ENCODE measurements at places on chromosomes 1 and 21.

DNA sequence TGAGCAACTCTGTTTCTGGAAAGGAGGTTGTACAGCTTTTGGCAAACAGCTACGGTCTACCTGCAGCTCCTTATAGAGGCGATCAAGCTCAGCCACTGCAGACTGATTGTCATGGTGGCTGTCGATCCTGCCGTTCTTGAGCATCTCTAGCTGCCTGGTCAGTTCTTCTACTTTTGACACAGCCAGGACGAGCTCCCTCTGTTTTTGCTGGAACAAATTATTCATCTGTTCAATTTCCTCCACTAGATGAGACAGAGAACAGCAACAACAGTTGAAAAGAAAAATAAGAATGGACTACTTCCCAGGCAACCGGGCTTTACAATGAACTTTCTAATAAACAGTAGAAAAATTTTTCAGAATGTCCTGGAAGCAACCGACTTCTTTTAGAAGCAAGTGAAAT, 42.5 kb downstream of the TP53BP2 start:
- no peak for DNase-seq

- DNase-seq, result peak; percentile 58
Observed at GRCh38 chr1:157249326-157249725, 111.1 kb upstream of the ETV3 start.

DNA sequence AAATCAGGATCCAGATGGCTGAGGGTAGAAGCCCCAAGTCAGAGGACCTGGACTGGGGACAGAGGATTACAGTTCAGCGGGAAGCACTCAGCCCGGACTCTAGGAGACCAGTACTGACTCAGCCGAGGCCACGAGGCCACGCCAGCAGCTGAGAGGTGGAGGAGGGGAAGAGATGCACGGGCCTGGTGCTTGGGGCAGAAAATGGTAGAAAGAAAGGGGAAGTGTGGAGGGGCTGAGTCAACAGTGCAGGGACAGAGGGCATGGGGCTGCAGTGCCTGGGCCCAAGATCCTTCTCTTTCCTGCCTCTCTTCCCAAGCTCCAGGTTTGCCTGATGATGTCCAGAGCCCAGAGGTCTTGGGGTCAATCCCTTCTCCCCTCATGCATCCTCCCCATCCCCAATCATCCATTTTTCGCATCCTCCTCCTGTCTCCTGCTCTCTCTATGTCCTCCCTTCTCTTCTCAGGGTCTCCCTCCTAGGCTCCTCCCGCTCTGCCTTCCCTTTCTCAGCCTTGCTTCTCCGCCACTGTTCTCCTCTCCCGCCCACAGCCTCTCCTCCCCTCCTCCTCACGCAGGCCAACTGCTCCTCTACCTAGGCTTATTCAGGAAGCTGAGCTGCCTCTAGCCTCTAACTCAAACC, 7.7 kb downstream of the ARHGEF2 start:
- peak; percentile 92 for DNase-seq

- no peak for DNase-seq
Observed at GRCh38 chr1:95287825-95288224, 53.8 kb downstream of the RWDD3 start.

DNA sequence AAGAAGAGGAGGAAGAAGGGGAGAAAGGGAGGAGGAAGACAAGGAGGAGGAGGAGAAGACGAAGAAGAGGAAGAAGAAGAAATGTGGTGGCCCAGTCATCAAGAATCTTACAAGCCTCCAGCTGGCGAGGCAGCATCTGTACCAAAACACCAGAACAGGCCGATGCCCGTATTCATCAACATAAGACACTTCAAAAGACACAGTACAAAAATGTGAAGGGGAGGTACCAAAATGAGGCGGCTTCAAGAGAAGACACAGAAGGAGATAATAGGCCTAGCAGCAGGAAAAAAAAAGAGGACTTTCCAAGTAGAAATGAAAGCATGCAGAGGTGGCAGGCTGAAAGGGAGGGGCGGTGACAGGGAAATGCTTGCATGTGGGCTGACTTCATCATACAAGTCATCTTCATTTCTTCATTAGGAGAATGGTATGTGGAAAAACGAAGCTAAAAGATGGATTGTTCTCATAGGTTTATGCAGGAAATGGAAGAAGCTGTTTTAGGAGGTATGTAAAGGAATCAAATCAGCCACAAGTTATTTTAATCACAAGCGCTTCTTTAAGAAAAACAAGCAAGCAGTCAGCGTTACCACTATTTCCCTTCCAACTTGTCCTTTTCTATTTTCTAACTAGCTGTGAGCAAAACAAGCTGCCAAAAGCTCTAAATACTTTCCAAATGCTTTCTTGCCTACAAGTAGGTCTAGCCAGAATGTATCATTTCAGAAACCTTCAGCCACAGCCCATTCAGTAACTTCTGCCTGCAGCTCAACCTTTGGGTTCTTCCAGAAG, 192.3 kb downstream of the SLC45A1 start:
- DNase-seq, result peak; percentile 65

- no peak for DNase-seq
Observed at GRCh38 chr1:214372092-214372491, 91.1 kb downstream of the SMYD2 start.

GRCh38 chr1:30782361-30783255, 25.0 kb upstream of the LAPTM5 start:
- DNase-seq, result peak; percentile 85

GRCh38 chr1:64051796-64052195, 151.6 kb upstream of the UBE2U start:
- DNase-seq, result no peak

DNA sequence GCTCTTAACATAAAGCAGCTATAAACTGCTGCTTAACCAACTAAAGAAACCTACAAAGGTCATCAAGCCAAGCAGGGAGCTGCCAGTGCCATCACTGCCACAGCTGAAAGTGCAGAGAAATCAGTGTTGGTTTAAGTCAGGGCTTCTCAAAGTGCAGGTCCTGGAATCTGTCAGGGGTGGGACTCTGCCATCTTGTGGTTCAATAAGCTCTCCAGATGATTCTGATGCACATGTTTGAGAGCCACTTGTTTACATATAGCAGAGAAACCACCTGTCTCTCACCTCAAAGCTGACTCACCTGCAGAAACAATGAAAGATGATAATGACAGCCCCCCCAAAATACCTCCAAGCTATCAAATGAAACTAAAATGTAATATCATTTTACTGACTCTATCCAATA, 49.3 kb downstream of the SH3GLB1 start:
- no peak for DNase-seq

- no peak for DNase-seq
Observed at GRCh38 chr1:61426885-61427284, 298.1 kb downstream of the TM2D1 start.

DNA sequence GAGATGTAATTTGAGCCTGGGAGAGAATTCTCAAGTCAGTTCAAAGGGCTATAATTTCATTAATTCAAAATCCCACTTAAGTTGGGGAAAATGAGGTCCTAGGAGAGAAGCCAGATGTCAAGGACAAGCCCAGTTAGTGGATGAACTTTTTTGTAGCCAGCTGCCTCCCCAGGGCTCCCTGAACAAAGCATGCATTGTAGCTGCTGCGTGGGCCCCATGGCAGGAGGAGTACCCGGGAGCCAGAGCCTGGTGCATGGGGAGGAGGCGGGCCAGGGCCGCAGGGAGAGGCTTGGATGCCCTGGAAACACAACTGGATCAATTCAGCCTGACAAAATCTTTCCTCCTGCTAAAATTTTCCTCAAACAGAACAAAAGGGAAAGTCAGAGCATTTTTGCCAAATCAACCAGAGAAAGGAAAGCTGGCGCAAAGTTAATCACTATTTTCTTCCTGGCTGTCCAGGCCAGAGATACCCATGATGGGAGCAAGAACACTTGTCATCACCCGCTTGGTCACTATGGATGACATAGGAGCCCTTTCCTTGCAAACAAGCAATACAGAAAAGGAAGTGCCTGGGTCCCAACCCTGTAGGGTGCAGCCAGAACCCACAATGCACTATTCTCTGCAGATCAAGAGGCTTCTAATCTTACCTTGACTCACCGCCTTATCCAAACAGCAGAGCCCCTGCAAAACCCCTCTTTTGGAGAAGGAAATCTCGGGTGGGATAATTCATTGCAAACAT, 248.1 kb upstream of the RAB4A start:
- DNase-seq, result peak; percentile 49

GRCh38 chr21:42833439-42833815, 45.9 kb downstream of the WDR4 start:
- DNase-seq, result peak; percentile 9

DNA sequence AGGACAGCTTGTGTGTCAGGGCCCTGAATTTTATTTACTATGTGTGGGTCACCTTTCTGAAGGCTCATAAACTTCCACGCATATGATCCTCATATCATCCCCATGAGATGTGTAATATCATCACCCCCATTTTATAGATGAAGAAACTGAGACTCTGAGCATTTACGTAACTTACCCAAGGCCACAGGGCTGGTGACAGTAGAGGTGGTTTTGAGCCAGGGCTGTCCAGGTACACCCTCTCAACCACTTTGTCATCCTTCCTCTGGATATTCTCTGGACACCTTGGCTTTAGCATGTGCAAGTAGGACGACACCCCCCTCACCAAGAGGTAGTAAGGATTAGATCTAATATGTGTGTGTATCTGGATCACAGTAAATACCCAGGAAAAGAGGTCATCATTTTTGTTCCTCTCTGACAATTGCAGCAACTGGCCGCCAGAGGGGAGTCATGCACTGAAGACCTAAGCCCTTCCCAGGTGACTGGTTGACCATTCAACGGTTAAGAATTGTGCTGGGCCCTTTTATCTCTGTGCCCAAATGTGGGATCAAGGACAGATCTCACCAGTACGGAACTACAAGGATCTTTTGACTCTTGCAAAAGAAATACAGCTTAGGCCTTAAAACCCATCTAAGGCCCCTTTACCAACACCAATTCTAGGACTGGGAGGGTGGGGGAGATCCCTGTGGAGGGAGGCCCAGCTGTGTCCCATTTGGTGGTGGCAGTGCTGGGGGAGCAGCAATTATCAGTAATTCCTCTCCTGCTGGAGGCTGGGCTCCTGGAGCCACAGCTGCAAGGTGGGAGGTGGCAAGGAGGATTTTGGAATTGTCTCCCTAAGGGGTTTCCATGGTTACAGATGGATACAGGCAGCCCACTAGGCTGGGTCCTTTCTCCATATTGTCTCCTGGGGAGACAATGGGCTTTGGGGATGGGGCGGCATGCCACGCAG, 13.7 kb upstream of the E2F2 start:
- DNase-seq, result peak; percentile 82

All from suppressor macrophage (primary cell).